ENCODE measurements at places on chromosomes 7 and 10.

GRCh38 chr10:42933448-42934340 lies 143.2 kb upstream of the RET start:
- no peak for DNase-seq

- DNase-seq, result no peak
Observed at GRCh38 chr7:18547509-18548187, 52.1 kb downstream of the HDAC9 start.

GRCh38 chr10:58475322-58476277 lies 37.1 kb upstream of the BICC1 start:
- DNase-seq, result no peak

DNA sequence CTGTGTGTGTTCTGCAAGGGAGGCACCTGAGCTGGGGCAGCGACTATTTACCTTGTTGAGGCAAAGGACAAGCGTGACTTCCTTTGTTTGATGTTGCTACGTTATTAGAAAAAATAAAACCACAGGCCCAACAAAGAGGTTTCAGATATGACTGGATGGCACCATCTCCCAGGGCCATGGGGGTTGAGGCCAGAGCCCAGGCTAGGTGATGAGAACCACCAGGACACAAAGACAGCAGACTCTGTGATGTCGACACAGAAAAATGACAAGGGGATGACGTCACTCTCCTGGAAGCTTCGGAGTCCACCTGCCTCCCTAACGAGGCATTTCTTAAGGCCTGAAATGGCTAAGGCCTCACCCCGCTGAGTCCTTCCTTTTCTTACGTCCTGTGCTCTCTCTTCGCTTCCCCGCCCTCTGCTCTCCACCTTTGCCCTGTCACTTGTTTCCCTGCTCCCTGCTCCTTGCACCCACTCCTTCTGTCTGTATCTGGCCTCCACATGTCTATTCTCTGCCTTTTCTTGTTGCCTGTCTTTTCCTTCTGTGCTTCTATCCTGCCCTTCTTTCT lies 83.0 kb upstream of the ADRB1 start:
- no peak for DNase-seq

GRCh38 chr7:118245267-118246040 lies 20.9 kb downstream of the ANKRD7 start:
- no peak for DNase-seq

GRCh38 chr10:59887006-59887405 lies 19.4 kb downstream of the CCDC6 start:
- no peak for DNase-seq

DNA sequence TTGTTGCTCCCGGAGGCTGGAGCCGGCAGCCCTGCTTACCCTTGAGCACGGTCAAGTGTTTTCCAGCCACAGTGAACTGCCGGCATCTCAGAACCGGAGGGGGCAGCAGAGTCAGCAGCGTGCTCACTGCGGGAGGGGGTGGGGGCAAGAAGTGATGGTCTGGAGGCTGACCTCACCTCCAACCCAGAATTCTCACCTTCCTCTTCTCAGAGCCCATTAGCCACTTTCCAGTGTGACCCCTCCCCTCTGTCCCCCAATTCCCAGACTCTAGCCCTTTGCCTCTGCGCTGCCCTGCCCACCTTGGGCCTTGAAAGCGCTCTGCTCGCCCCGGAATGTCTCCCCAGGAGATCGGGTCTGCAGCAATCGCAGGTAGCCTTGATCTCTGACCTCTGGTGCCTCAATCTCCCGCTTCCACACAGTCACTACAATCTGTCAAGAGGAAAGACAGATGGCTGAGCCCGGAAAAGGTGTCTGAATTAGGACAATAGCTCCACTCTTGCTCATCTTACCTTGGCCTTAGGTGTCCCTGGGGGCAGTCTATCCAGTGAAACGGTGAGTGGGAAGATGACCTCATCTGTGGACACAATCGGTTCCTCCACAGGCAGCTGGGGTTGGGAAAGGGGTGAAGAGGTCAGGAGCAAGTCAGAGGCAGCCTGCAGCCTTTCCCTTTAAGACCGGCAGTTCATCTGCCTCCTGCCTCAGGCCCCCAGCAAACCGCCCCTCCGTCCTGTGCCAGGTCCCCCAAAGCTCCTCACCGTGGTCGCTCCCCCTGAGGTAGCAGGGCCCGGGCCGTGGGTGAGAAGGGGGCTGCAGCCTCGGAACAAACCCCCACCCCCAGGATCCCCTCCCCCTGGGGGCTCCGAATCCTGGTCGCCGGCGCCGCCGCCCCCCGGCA lies 942 bp downstream of the TRAPPC14 start:
- DNase-seq, result no peak

DNA sequence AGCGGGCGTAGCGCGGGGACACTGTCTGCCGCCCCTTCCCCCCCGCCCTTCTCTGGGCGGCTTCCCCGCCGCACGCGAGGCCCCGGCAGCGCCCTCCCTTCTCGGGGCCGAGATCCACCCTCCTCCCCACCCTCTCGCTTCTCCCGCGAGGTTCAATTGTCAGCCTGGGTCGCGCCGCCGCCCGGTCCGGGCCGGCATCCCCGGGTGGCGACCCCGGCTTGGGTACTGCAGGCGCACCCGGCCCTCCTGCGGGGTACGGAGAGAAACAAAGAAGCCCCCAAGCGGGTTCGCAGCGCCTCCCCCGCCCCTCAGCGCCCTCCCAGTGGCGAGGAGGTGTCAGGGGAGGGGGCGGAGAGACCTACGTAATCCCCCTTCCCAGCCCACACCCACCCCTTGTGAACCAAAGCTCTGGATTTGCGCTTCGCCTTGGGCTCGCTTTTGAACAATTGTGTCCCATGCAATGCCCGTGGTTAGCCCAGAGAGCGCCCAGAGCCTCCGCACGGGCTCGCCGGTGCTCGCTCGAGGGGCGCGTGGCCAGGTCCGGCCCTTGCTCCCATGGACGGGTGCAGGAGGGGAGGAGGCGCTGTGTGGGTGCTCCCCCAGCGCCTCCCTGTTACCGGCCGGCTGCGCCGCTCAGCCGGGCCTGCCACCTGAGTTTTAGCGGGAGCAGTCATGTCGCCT lies 634 bp downstream of the HECW1 start:
- no peak for DNase-seq

- no peak for DNase-seq
Observed at GRCh38 chr7:115680921-115681320, 349.6 kb downstream of the TFEC start.

- no peak for DNase-seq
Observed at GRCh38 chr10:34885011-34885410, 69.9 kb upstream of the PARD3 start.

DNA sequence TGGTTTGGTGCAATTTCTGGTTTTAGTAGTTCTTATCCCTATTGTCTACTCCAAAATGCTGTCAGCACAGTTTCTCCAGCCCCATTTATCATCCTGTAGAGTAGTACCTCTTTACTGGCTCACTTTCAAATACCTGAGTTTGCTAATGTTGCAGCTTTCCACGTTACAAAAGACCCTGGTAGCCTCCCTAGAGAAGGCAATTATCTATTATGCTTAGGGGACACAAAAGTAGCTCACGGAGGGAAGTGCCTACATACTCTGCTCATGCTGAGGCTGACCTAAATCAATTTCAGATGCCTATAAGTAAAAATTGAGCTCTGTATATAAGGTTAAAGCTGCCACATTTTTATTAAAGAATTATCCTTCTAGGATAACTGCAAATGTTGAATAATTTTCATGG lies 603.6 kb downstream of the CNTNAP2 start:
- no peak for DNase-seq

DNA sequence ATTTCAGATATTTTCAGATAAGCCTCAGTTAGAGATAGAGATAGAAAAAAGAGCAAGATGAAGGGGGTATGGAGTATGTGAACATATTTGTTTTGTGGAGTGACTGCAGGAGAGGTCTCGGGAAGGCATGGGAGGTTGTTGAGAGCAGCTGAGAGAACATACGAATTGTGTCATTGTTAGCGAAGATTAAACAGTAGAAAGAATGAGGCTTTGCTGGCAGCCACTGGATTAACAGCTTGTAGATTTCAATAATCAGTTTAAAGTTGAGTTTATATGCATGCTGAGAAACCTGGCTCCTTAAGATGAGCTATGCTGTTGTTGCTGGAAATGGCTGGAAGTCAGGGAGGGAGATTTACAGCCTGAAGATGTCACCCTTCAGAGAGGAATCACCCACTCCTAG lies 100.9 kb upstream of the SORCS3 start:
- no peak for DNase-seq

DNA sequence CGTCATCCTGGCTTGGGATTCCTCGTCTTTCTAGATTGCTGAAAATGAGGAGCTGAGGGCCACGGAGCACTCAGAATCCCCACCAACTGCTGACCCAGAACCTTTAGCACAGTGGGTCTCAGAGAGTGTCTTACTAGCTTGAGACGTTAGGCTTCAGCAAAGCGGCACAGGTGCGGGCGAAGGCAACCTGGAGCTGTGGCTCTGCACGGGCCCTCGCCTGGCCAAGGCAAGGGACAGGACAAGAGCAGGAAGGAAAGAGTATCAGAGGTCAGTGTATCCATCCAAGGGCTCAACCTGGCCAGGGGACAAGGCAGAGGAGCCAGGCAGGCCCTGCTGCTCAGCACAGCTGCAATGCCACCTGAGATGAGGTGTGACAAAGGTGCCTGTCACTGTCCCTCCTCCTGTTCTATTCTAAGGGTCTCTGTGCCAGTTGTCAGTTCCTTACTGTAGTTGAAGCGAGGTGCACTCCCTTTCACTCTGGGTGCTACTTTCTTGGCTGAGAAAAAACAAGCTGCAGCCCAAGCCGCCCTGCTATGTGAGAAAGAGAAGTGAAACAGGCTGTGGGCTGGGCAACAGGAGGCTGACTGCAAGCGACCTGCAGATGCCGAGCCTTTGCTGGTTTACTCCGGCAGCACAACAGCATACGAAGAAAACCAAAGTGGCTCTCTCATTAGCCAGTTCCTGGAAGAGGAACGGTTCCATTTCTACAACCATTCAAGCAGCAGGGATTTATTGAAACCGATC lies 33.3 kb upstream of the KDM7A start:
- DNase-seq, result no peak

- DNase-seq, result no peak
Observed at GRCh38 chr10:12208460-12208859, 12.5 kb downstream of the CDC123 start.

DNA sequence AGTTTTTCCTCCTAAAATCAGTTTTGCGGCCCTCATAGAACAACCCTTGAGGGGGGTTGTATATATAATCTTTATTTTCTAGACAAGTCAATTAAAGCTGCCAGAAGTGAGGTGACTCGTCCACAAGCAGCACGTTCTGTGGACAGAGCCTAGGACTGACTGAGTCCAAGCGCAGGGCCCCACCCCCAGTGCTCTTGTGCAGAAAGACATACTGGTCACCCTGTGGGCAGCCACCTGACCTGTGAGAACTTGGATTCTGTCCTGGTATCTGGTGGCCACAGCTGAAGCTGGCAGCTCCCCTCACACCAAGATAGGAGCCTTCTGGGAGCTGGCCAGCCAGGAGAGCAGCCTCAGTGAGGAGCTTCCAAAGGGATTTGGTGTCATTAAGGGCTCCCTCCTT lies 89.3 kb downstream of the GRK5 start:
- DNase-seq, result no peak

DNA sequence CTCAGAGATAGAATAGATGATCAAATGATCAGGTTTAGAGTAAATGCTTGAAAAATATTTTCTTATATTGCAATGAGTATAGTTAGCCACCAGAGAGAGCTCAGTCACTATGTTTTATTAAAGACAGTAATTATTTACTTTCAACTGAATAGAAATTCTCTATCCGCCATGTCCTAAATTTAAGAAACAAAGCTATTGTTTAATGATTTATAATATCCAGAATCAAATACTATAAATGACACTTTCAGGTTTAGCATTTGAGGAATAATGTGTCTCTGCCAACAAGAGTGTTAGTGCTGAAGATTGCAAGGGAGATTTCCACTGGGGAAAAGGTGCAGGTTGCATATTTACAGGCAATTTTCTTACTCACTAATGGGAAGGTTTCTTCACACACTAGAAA lies 184.7 kb downstream of the DGKB start:
- DNase-seq, result no peak

- no peak for DNase-seq
Observed at GRCh38 chr10:3469639-3470020, 297.0 kb upstream of the PITRM1 start.

GRCh38 chr10:37754538-37755323 lies 102.7 kb downstream of the ZNF248 start:
- DNase-seq, result no peak

DNA sequence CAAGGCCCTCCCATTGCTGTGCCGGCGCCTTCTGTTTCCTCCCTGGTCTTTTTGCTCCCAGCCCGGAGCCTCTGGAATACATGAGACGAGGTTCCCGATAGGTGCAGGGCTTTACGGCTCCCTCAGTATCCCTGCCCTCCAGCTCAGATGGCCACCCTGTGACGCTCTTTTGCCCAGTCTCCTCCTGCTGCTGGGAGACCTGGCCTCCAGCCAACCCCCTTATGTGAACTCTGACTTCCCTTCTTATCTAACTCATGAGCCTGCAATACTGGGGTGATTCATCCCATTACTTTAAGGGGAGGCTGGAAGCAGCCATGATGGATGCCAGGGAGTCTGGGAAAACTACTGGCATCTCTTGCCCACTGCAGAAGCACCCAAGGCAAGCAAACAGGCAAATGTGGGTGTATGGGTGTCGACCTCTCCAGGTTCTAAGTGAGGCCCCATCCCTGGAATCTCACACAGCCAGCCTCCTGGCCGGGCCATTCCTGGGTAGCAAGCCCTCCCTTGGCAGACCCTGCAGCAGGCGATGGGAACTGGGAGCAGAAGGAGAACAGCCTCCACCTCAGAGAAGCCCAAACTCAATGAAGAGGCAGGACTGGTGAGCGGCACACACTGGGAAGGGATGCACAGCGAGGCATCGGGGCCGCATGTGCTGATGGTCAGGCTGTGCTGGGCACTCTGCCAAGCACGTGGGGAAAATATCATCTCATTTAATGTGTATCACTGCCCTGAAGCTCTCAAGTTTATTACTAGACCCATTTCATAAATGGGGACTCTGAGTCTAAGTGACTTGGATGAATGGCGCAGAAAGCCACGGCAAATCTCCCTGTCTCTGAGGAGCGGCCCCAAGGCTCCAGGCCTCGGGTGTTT lies 97.5 kb downstream of the FAM53B start:
- DNase-seq, result no peak

GRCh38 chr7:102036958-102037357 lies 219.5 kb downstream of the CUX1 start:
- DNase-seq, result no peak

GRCh38 chr7:102460467-102460866 lies 4.2 kb downstream of the ALKBH4 start:
- no peak for DNase-seq

GRCh38 chr10:361203-362081 lies 226.2 kb downstream of the ZMYND11 start:
- no peak for DNase-seq
